T-helper 9 cell (primary cell): ENCODE measurements at places on chromosomes 7 and 10.

DNA sequence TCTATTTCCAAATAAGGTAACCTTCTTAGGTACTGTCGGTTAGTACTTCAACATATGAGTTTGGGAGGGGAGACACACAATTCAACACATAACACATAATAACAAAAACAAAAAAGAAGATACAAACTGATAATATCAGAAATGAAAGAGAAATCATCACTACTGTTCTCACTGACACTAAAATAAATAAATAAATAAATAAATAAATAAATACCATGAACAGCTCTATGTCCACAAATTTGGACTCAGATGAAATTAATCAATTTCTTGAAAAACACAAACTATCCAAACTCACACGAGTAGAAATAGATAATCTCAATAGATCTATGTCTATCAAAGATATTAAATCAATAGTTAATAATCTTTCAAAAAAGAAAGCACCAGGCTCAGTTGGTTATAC, 24.5 kb upstream of the SAMD9L start:
- no peak for DNase-seq

DNA sequence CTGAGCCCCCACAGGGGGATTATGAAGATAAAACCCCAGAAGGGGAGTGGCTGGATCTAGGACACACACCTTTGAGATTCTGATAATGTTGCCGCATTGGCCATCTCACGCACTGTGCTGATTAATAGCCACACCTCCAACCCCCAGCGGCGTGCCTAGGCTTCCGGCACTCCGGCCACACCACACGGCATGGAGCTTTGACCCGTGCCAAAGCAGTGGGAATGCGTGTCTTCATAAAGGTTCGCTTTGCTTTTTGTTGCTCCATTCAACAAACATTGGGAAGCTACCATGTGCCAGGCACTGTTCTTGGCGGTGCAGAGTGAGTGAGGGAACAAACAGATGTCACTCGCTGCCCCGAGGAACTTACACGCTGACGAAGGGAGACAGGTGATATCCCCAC, 117.6 kb downstream of the TCERG1L start:
- DNase-seq: no peak

GRCh38 chr7:19920166-19920565, 146.7 kb upstream of the TMEM196 start:
- no peak for DNase-seq

DNA sequence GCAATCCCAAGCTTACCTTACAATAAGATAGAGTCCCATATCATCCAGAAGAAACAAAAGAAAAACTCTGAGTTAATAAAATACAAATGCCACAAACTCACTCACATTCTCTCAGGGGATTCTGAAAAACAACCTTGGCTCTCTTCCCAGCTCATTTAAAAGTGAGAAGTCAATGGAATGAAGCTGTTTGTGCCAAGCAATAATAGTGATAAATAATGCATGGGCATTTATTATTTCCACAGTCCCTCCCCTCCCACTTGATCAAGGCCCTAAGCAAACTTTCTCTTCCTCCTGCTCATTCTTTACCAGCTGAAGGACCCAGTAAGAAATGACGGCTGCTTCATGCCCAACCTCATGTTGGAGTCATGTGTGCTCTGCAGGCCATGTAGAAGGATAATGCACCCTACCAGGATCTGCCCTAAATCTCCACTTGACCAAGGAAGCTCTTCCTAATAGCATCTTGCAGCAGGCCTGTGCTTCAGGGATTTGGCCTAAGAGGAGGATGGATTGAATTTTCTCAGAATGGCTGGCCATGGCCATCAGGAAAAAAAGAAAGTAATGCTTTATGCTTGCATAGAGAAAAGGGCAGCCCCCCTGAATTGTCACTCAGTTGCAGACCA, 451.3 kb downstream of the GPAM start:
- DNase-seq: no peak

GRCh38 chr7:95897557-95898251, 125.3 kb downstream of the DYNC1I1 start:
- DNase-seq: no peak

DNA sequence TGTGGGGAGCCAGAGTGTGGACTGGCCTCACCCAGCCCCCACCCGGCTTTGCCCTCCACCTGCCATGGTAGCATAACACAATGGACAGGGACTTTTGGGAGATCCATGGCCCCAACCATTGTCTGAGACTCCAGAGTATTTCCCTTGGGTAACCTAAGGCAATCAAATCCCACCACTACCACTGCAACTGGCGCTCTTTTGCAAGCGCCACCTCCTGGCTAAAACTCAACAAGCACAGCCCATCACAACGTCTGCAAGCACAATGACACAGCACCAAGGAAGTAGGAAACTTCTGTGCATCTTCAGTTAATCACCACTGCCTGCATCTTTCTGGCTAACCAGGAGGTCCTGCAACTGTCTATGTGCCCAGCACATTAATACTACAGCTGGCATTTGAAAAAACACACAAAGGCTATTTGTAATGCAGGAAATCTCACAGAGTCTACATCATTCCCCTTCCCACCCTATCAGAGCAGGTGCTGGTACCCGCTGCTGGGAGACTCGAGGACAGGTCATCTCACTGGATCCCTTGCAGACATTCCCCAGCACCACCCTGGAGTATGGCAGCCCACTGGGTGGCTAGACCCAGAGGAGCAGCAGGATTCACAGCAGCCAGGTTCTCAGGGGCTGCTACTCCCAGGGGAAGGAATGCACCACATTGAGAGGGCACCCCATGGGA, 27.7 kb downstream of the ANKRD26 start:
- no peak for DNase-seq

- no peak for DNase-seq
Measured at GRCh38 chr7:110590415-110590814, 500.5 kb upstream of the LRRN3 start.

DNA sequence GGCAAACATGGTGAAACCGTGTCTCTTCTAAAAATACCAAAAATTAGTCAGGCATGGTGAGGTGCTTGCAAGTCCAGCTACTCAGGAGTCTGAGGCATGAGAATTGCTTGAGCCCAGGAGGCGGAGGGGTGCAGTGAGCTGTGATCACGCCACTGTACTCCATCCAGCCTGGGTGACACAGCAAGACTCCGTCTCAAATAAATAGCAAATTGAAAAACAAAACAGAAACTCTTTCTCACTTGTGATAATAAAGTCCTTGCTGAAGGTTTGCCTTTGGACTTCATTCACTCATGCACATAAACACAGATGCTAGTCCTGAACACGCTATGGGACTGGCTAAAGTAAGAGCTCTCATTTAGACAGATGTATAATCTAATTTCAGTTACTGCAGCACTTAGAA, 37.6 kb downstream of the ANK3 start:
- no peak for DNase-seq

DNA sequence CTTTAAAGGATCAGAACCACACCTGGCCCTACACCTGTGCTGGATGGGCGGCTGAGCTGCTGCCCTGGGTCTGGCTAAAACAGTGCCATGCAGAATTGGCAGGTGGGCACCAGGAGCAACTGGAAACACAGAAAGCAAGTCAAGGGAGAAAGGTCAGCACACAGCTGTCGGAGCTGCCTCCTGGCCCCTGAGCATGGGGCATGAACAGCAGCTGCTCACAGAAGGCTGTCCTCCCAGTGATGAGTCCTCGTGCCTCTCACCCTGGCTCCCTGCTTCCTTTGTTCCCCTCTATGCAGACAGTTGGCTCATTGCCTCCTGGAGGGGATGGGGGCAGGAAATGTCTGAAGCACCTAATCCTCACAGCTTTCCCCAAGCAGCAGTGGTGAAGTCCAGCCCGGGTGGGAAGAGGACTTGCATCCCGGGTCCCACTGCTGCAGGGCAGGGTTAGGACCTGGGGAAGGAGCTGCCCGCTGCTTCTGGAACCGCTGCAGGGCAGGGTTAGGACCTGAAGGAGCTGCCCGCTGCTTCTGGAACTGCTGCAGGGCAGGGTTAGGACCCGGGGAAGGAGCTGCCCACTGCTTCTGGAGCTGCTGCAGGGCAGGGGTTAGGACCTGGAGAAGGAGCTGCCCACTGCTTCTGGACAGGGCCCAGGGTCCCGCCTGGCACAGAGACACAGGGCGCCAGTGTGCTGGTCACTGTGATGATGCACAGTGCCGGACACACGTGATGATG, 37.3 kb downstream of the VIPR2 start:
- DNase-seq: no peak

DNA sequence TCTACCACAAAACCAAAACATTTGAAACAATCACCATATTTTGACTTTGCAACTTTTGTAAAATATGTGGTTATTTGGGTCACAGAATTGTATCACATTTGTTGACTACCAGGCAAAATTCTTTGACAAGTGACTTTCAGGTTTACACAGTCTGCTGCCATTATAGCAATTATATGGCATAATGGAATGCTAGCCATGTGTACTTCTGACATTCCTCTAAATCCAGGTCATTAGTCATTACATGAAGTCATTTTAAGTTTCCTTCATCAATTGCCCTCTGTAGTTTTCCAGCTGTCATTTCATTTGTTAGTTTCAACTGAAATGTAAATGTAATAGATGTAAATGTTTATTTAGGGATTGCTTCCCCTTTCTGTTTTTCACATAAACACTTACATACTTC, 137.5 kb downstream of the IMMP2L start:
- no peak for DNase-seq

- no peak for DNase-seq
Measured at GRCh38 chr10:62027841-62028501, 126.5 kb downstream of the ARID5B start.

DNA sequence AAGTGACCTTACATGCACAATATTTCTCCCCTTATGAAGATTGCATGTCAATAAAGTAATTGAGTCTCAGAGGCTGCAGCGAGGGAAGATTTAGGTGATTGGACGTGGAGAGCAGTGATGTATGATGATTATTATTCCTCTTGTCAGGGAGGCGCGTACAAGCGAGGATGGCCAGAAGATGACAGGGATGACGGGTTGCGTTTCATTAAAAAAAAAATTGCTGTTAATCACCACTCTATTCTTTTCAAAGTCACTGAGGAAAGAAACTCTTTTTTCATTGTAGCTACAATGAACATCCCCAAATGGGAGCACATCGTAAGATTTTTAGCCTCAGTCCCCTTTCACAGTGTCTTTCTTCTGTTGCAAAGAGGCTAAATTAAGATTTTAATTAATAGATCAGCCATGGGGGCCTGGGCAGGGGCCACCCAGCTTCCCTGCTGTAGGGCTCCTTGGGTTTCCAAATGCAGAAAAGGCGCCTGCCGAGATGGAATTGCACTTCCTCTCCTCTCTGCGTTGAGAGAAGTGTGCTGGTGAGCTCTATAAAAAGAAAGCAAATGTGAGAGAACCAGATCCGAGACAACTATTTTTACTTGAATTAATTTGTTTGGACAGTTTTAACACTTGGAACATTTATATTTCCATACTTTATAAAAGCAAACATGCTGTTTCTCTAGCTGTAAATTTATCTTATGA, 998.1 kb downstream of the LRMDA start:
- DNase-seq: no peak

DNA sequence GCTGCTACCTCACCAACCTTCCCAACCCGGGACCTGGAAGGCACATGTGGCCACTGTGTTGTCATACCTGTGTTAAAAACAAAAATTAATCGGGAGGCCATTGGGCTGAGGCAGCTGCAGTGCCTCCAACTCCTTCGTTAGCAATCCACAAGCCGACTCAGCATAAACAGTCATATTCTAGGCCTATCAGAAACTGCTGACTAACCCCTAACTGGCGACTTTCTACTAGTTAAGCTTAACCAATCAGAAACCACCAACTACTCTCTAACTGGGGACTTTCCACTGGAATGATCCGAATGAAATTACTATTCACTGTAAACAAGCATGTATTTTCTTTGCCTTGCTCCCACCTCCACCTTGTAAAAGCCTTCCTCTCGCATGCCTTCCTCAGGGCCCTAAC, 14.1 kb upstream of the TMEM72 start:
- no peak for DNase-seq

- peak; percentile 4 for DNase-seq
Measured at GRCh38 chr10:93413252-93413689, 68.9 kb downstream of the MYOF start.

DNA sequence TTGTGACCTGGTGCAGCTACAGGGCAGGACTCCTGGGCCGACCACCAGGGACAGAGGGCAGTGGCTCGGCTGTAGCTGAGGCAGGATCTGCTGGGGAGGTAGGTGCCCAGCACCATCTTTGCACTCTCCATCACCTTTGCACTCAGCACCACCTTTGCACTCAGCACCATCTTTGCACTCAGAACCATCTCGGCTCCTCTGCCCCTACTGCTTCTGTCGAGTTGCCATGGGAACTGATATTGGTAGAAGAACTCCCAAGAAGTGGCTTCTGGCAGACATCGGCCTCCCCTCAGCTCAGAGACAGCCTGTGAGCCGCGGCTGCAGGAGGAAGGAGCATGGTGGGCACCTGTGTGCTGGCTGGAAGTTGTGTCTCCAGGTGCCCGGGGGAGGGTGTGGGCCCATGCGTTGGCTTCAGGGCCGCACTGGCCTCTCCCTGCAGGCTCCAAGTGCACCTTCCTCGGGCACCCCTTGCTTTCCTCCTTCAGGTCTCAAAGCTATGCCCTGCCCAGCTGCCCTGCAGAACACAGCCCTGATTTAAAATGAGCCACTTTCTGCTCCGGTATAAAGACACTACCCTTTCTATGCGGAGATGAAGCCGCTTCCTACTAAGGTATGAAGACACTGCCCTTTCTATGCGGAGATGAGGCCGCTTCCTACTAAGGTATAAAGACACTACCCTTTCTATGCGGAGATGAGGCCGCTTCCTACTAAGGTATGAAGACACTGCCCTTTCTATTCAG, 514.5 kb downstream of the PTPRN2 start:
- no peak for DNase-seq

GRCh38 chr10:58282615-58283014, 13.7 kb downstream of the CISD1 start:
- DNase-seq: no peak

DNA sequence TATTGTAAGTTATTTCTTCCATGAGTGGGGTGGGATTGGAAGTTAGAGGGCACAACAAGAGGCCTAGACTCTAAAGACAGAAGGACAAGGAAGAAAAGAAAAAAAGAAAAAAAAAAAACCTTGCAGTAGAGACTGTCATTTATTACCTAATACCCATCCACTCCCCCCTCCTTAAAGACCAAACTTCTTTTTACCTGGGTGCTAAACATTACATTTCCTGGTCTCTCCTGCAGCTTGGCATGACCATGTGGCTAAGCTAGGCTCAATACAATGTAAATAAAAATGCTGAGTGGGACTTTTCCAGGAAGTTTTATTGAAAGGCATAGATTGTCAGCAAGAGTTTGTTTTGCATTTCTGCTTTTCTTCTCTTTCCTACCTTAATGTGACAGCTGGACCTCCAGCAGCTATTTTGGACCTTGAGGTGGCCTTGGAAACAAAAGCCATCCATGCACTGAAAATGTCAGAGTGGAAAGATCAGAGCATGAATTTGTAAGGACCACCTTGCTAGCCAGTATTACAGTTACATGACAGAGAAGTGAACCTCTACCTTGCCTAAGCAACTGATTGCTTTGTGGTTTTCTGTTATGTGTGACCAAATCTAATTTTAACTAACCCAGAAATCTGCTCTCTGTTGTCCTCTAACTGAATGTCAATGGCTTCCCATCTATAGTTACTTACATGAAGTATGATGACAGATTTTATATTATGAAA, 81.3 kb upstream of the SFMBT2 start:
- DNase-seq: no peak

- DNase-seq: no peak
Measured at GRCh38 chr10:71131508-71132088, 80.8 kb upstream of the UNC5B start.

- DNase-seq: no peak
Measured at GRCh38 chr7:116167177-116167576, 43.2 kb upstream of the TES start.

- no peak for DNase-seq
Measured at GRCh38 chr7:81669476-81670105, 100.3 kb downstream of the HGF start.
